ENCODE measurements at places on chromosomes 2 and 18.
A peak's percentile ranks its signal among the peaks of the same experiment; 100 is the strongest.

GRCh38 chr18:33712719-33713118 is 134.7 kb downstream of the ASXL3 start:
- no peak for DNase-seq

DNA sequence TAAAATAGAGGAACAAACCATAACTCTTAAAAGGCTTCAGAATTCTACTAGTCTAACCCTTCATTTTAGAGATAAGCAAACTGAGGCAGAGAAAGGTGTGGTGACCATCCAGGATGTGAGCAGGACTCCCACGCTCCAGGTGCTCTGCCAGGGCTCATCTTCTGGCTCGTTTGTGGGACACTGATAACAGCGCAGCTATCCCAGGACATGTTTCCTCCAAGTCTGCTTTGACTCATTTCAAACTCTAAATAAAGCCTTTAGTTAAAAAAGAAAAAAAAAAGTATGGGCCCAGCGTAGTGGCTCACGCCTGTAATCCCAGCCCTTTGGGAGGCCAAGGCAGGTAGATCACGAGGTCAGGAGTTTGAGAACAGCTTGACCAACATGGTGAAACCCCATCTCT is 28.4 kb downstream of the CNRIP1 start:
- no peak for DNase-seq

GRCh38 chr2:134402410-134402809 is 148.5 kb downstream of the MGAT5 start:
- DNase-seq: peak; percentile 67

GRCh38 chr2:29195796-29196195 is 80.6 kb downstream of the CLIP4 start:
- no peak for DNase-seq

DNA sequence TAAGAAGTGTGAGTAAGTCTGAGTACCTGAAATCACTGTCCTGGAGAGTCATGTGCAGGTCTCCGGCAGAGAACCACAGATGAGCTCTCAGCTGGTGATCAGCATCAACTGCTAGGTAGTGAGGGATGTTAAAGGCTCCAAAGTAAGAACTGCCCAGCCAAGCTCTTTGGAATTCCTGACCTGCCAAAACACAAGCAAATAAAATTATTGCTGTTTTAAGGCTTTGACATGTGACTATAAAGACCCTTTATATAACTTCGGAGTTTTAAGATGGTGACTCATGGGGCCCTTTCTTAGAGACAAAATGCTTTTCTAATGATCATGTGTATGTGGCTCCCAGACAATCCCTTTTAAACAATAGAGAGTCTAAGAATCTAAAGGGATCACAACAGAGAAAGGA is 855.7 kb downstream of the TRIB2 start:
- no peak for DNase-seq

- DNase-seq: no peak
Measured at GRCh38 chr2:26325851-26326250, 20.1 kb upstream of the SELENOI start.

DNA sequence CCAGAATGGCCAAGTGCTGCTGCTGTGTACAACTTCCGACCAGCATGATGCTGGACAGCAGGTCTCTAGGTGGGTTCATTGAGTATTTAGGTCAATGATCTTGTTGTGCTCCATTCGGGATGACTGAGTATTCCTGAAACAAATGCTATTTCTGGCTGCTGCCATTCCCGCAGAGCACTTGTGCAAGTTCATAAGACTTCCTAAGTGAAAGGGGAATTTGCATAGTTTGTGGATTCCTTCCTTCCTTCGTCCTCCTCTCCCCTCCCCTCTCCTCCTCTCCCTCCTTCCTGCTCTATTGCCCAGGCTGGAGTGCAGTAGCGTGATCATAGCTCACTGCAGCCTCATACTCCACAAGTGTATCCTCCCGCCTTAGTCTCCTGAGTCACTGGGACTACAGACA is 40.4 kb downstream of the LDLRAD4 start:
- DNase-seq: no peak

- no peak for DNase-seq
Measured at GRCh38 chr2:58930537-58930936, 689.4 kb upstream of the FANCL start.

DNA sequence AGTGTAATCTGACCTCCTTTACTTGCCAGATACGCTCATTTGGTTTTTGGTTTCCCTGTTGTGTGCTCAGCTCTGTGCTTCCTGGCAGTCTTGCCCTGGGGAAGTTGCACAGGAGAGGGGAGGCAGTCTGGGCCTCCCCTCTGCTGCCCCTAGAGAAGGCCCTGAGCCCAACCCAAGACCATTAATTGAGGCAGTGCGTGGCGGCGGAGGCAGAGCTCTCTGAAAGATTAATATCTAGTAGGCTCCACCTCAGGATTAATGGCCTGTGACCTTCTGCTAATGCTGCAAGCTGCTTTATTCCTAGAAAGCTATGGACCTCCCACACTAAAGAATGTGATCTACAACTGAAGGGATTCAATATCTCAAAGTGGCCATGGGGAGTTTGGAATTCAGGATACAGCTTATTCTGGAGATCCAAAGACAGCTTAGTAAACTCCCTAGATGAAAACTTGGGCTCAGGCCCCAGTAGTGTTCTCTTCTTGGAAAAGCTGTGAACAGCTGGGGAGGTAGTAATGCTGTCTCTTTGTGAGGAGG is 41.4 kb upstream of the MAPRE2 start:
- DNase-seq: no peak

DNA sequence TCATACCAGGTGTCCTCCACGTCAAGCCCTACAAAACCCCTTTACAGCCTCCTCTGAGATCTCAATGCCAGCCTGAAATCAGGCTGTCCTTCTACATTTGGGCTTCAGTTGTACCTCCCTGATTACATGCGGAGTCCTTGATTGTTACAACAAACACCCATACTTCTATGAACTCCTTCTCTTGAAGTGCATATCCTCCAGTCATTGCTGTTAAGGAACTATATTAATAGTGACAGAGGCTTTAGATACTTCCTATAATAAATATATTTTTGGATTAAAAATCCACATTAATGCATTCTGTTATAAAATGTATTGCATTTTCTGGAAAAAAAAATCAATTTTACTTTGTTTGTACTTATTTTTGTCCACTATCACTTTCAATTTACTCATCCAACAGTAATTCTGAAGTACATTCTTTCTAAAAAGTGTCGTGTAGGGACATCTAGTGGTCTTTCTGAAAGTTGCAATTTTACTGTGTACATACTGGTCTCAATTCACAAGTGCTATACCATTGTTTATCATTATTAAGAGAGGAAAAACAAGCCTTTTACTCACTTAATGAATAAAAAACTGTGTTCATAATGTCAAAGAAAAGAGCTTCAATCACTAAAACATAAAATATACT is 316.4 kb downstream of the DSEL start:
- peak; percentile 10 for DNase-seq

GRCh38 chr2:45009928-45010701 is 863 bp upstream of the SIX2 start:
- DNase-seq: no peak

- DNase-seq: no peak
Measured at GRCh38 chr2:61900281-61900680, 5.2 kb upstream of the COMMD1 start.

GRCh38 chr2:3078684-3079083 is 298.9 kb downstream of the EIPR1 start:
- DNase-seq: no peak

DNA sequence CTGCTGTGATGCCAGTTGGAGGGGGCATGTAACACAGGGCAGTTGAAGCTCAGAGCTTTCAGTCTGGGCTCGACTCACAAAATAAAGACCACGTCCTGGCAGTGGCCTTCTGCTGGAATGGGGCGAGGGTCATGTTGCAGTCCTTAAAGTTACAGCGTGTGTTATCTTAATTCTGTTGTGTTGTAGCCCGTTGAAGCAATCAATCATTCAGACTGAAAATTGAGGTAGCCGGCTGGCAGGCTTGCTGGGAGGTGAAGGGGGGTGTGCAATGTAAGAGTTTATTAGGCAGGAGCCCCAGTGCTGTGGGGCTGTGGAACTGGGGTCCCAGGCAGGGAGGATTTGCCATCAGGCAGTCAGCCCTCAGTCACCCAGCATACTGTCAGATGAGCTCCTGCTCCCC is 136.9 kb upstream of the EPAS1 start:
- no peak for DNase-seq

GRCh38 chr2:221710744-221711143 is 138.6 kb upstream of the EPHA4 start:
- no peak for DNase-seq

DNA sequence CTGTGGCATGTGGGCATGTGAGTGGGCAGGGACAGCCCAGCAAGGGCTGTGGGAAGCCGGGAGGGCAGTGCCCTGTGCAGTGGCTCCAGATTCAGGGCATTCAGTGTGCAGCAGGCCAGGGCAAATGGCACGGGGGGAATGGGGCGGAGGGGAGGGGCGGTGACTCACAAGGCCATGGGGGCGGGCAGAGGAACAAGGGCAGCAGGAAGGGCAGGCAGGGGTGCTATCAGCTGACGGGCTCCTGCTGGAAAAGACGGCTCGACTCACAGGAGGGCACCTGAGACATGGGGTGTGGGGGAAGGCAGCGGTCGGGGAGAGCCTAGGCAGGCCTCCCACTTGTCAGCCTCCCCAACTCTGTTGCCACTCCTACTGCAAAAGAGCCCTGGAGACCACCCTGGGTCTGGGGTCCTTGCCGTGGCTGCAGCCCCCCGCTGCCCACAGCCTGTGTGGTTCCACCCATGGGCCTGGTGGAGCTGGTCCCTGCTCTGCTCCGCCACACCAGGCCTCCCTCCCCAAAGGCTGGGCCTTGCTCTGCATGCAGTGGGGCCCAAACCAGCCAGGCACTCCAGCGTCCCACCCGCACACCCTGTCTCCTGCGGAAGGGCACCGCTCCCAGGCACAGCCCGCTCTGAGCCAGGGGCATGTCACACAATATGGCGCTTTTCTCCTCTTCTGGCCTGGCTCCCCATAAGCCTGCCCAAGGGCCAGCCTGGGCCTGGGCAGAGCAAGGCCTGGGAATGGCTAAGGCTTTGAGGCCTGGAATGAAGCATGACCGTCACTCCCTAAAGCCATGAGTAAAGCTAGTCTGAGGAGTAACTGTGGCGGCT is 25.9 kb downstream of the HS6ST1 start:
- DNase-seq: no peak

GRCh38 chr2:74026687-74027241 is 42.1 kb downstream of the TET3 start:
- DNase-seq: peak; percentile 72

- DNase-seq: no peak
Measured at GRCh38 chr18:78782951-78783563, 196.6 kb upstream of the SALL3 start.

DNA sequence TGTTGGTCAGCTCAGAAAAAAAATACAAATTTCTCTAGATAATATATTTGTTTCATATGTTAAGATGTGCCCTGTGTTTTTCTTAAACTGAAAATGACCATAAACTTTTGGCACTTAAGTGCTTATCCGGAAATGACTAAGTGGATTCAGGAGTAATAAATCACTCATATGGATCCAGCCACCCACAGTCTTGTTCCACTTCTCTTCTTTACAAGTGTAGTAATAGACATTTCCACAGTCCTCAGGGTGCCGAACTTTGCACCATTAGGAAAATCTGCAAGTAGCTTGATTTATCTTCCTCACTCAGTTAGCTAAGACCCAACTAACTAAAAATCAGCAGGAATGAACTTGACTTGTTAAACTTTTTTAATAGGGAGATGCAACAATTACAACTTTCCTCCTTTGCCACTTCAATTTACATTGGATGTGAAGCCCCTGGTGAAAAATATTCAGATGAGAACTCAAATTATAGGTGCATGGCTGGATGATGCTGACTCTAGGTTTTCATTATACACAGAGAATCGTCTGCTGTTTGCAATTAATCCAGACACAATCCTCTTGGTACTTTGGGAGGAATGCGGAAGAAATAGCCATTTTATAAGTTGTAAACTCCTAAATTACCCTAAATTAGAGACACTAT is 322.5 kb downstream of the ARHGAP15 start:
- DNase-seq: peak; percentile 95

- no peak for DNase-seq
Measured at GRCh38 chr2:160608599-160608998, 115.0 kb upstream of the RBMS1 start.

- DNase-seq: no peak
Measured at GRCh38 chr2:149205143-149205542, 125.2 kb upstream of the LYPD6 start.

DNA sequence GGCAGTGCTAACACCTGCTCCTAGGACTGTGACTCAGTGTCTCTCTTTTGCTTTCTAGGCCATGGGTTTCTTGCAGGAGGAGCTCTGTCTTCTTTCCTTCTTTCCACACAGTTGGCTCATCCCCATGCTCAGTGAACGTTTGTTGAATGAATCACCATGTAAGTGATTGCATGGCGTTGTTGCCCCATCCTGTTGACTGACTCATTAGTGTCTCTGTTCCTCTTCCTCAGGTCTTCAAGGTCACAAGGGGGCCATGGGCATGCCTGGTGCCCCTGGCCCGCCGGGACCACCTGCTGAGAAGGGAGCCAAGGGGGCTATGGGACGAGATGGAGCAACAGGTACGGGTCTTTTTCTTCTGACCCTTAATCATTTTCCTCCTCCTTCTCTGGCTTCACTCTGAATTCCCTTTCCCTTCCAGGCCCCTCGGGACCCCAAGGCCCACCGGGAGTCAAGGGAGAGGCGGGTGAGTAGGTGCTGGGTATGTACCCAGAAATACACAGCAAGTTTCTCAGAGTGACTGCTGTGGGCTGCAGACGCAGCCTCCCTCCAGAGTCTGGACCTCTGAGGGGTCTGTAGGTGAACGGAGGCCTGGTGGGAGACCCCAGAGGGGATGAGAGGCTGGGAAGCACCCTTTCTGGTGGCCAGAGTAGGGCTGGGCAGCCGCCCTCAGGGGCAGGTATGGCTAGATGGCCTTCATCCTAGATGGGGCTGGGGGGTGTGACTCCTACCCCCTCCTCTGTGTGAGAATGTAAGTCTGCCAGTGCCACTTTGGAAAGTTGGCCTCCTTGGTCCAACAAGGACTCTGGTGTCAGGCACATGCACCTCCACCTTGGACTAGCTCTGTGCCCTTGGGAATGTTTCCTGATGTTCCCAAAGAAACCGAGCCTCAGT is 32.4 kb downstream of the MARCO start:
- peak; percentile 89 for DNase-seq

- DNase-seq: no peak
Measured at GRCh38 chr2:176317199-176317598, 48.0 kb downstream of the MTX2 start.

DNA sequence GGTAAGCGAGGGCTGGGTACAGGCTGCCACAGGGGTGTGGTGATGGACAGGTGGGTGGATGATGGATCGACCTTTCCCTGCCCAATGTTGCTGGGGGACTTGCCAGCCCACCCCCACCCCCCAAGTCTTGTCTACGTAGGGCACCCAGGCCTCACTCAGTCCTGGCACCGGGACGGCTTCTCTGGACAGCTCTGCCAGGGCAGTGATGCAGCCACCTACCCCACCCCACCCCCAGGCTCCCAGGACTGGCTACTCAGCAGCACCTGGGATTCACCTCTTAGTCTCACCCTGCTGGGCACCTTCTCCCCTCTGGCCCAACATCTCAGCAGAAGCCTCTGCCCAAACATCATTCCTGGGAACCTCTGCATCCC is 55.7 kb downstream of the ANKMY1 start:
- no peak for DNase-seq

All from MV-4-11 (cell line).